Esophagus mucosa (tissue), 1 donor: ENCODE measurements at places on chromosomes 12 and 14. TPM values are rescaled to one million over a fixed set of nuclear protein-coding genes. Genes with fewer than 3 reads are reported as not detected.

Gene OAS1
- 37.2 TPM for total RNA-seq

Gene GPR84
- 0.16 TPM for total RNA-seq

Gene RPS6KA5
- 9.1 TPM for total RNA-seq

Gene MYH7
- 0.72 TPM for total RNA-seq

Gene MORN3
- total RNA-seq: 0.08 TPM

Gene STAC3
- total RNA-seq: 1.1 TPM

Gene SMCO2
- 0.76 TPM for total RNA-seq

- peak; percentile 94 for ATAC-seq
Measured at GRCh38 chr14:68705741-68706283, 87.1 kb downstream of the ZFP36L1 start.

DNA sequence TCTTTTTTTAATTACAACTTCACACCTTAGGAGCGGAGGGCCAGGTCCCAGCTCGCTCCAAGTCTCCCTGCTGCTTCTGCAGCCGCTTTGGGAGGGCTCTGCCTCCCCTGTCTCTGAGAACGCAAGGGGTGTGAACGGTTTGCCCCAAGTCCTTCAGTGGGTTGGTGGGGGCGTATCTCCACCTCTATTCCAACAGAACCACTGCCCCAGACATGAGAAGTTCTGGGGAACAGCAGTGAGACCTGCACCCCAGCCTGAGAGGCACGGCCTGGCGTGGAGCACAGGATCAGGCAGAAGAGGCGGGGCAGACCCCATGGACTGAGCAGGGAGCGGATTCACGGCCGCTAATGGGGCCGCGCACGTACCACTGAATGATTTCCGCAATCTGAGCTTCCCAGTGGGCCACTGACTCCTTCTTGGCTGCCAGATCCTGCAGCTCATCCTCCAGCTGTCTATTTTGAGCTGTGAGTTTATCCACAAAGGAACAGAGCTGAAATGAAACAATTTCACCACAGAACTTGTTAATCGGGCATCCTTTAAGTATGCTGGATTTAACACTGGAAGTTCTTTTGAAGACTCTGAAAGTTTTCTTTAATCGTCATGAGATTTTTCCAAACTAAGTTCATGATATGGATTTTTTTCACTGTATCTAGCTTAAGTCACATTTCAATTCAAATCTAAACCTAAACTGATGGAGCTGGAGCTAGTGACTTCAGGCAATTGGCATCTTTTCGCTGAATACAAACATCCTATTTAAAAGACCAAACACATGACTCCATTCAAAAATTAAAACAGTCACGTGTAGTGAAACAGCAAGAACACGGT, 44.4 kb downstream of the AMN start:
- ATAC-seq: no peak

- ATAC-seq: no peak
Measured at GRCh38 chr14:56102941-56103340, 15.3 kb upstream of the PELI2 start.

DNA sequence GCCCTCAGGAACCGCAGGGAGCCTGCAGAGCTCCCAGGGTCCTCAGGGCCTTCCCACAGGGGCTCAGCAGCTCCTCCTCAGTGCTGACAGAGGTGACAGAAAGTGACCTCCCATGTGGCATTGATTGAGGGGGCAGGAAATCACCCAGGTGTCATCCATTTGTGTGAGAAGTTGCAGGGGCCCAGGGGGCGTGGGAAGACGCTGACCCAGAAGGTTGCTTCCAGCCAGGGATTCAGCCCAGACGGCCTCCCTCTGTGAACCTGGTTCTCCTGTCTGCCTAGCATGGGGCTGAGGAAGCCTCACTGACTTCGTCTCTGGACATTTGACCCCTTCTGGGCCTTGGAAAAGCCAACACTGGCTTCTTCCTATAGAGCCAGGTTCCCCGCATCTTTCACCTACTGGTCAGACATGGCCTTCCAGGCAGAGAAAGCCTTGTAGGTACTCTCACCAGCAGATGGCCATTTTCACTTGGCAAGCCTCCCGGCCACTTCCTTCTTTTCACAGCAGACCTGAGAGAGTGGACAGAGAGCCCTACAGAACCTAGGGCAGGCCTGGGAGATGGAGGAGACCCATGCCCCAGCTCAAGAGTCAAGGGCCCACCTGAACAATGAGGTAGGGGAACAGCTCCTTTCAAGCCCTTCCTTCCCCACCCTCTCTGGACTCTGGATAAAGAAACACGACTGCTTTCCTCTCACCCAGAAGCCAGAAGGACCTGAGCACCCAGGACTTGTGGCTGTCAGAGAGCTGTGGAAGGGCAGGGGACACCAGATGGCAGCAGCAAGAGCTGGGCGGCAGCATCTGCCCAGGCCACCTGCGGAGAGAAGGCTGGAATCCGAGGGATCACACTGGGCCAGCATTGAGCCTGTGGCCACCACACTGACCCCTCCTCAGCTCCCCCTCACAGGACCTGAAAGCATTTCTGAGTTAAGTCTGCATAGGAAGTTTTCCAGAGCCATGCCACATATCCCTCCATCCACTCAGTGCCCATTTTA, 377.8 kb downstream of the DPF3 start:
- no peak for ATAC-seq

- no peak for ATAC-seq
Measured at GRCh38 chr12:100279607-100280244, 12.7 kb downstream of the SCYL2 start.

DNA sequence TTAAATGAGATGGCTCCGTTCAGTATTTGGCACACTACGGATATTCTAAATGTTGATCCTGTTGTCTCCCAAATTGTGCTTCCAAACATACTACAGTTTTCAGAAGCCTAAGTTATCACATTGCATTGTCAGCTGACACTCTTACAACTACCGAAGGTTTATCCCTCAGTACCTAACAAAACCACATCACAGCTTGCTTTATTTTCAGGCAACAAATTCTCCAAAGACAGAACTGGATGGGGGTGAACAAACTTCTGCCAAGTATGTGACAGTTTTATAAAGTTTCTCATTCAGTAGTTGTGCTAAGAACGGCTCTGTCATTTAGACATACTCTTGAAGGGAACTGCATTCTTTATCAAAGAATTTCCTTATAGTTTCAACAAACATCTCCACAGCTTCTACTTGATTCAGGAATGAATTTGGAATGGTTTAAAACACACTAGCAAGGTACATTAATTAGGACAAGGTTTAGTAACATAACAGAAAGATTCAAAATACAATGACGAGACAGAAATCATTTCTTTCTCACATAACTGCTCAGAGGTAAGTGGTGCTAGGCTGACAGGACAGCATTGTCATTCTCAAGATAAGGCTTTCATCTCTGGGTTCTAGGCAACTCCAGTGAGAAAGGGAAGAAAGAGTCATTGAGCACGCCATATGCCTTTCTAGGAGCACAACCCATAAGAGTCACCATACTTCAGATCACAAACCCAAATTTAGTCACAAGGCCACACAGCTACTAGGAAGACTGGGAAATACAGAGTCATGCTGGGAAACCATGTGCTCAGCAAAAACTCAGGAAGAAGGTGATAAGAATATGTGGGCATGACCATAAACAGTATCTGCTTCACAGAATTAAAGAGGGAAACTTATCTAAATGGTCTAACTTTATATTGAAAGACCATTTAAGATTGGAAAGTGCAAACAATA, 100.7 kb downstream of the DUSP6 start:
- no peak for ATAC-seq

- no peak for ATAC-seq
Measured at GRCh38 chr14:81784084-81784483, 250.4 kb upstream of the SEL1L start.

DNA sequence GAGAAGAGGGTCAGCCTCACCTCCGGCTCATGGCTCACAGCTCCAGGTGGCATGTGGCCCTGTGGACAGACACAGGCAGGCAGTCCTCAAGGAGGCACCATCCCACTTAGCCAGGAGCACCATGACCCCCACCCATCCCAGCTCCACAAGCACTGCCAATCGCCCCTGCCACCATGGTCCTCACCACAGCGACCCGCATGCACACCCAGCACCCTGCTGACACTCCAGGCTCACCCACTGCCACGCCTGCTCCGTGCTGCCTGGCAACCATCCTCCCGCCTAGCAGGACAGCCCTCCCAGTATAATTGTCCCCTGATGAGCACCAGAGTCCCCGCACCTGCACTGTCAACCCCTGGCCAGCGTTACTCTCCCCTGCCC, 50.9 kb downstream of the TRPV4 start:
- ATAC-seq: no peak

DNA sequence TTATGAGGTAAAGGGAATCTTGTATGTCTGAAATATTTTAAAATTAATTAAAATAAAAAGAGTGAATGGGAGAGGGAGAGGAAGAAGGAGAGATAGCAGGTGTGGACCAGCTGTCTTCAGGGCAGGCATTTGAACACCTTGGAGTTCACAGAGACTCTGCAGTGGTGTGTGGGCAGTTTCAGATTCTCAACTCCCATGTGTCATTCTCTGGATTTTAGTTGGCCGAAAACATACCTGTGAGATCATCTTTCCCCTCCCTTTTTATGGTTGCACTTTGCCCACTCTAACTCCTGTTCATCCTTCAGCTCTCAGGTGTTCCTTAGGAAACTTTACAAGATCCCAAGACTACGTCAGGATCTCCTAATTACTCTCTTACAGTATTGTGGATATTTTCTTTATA, 108.1 kb downstream of the ERC1 start:
- ATAC-seq: no peak

DNA sequence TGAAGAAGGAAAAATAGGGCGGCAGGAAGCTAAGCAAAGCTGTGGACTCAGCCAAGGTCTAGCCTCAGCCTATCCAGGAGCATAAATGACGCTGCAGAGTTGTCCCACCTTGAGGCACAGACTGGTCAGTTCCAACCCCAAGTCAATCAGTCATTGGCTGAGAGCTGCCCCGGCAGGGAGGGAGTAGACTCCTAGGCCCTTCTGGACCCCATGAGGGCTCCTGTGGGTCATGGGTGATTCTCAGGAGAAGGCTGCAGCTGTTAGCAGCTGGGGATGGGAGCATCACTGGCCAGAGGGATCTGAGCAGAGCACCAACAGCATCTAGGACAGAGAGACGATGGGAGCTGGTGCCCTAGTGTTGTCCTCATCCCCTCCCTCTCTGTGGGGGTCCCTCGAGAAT, 51.8 kb upstream of the ESRRB start:
- no peak for ATAC-seq

DNA sequence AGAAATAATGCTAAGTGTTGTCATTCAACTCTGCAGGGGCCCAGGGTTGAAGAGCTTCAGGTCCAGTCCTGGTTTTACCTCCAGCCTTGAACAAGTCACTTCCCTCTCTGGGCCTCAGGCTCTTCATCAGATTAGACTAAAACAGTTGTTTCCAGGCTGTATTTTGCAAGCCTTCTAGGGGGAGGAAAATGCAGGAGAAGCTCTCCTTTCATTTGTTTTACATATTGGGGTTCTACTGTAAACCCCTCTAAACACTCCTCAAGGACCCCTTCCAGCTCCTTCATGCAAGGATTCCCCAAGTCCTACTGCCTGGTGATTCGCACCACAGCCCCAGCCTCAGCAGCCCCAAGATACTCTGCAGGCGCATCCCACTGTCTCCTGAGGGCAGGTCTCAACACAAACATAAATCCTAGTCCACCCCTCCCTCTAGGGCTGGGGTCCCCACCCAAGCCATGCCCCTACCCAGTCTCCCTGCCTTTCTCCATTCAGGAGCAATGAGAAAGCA, 2.7 kb downstream of the SDR9C7 start:
- no peak for ATAC-seq

DNA sequence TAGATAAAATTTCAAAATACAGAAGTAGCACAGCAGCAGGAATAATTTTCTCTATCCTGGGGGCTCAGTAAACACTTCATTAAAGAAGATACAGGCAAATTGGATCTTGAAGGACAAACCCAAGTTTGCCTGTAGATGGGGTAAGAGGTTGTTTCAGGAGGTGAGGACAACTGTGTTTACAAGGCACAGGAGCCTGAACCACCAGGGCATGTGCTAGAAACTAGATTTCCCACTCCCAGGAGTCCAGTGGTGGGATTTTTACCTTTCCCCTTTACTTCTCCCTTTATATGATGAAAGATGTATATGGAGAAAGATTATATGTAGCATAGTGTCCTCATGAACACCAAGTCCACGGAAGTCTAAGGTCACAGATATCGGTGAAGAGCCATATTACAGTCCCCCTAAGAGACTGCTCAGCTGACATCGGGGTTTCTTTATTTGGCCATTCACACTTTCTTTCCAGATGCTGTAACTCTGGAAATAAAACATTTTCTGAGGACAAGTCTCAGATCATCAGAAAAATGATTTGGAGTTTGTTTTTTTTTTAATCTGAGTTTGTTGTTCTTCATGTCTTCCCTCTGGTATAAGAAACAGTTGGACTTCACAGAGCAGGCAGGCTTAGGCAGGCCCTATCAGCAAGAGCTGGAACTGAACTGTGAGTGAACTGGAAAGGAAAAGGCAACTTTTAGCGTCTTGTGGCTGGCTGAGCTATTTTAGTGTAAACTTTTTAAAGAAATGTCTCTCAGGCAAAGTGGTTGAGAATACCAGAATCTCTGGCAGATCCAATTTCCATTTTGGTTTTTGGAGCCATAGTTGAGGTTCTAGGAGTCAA, 8.0 kb upstream of the EVL start:
- peak; percentile 53 for ATAC-seq

GRCh38 chr12:93179792-93180191, 197.9 kb upstream of the NUDT4 start:
- ATAC-seq: no peak

DNA sequence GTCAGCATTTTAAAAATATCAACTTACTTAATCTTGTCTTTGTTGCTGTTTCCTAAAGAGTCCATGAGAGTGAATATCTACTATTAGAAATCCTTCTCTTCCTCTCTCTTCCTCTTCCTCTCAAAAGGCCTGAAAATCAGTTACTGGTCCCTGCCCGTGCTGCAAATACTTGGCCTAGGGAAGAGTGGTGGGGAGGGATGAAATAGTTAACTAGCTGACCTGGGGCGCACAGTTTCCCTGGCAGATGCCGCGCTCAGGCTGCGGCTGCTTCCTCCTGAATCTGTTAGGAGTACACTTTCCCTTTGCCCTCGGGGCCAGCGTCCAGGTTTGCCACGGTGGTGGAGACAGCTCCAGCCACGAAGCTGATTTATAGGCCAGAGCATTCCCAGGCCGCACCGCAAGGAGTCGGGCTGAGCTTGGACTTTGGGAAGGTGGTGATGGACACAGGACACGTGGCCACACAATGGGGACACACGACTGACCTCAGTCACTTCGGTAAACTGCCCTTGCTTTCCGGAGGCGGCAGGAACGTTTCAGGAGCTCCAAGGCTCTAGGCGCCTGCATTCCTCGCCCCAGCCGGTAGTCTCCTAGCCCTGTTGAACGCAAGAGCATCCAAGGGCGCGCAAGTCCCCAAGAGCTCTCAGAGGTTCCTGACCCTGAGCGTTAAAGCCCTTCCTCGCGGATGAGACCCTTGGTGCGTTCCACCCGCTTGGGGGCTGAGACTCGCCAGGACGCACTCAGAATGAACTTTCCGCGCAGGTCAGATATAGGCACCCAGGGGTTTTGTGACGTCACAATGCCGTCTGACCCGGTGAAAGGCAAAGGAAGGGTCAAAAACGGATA, 7.1 kb upstream of the ASCL1 start:
- no peak for ATAC-seq

- peak; percentile 47 for ATAC-seq
Measured at GRCh38 chr12:46579474-46579873, 206.9 kb upstream of the SLC38A2 start.

- ATAC-seq: peak; percentile 56
Measured at GRCh38 chr14:32710731-32711680, 227.7 kb upstream of the NPAS3 start.

GRCh38 chr12:79848339-79848738, 86.6 kb downstream of the PPP1R12A start:
- ATAC-seq: no peak
